ENCODE measurements at places on chromosomes 5 and 9.

GRCh38 chr5:32474209-32474854, 29.8 kb upstream of the ZFR start:
- H3K4me3 ChIP-seq = no peak overlapping the region
- DNase-seq = no peak
- H3K27ac ChIP-seq = no peak overlapping the region
- no peaks in the 10 kb centered on the region for H3K4me1 ChIP-seq
- peaks cover 2% of the 10 kb centered on the region for H3K36me3 ChIP-seq

DNA sequence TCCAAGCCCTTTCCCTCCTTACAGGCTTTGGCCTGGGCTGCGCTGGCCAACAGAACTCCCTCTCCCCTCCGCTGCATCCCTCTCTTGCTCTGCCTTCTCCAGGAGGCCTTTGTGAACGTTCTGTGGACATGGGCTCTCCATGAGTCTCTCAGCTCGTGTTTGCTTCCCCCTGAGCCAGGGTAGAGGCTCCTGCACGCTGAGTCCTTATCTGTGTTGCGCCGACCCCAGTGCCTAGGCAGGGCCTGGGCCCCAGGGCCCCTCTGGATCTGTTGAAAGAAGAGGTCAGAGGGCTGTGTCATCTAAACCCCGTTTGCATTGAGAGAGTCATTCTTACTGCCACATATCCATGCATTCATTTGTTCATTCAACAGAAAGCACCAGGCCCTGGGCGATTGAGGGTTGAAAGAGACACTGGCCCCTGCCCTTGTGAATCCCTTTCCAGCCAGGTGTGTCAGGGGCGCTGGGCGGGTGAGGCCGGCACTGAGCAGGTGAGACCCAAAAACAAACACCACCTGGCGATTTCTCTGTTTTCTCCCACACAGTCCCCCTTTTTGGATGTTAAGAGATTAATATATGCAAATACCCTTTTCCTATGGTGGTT, 111.2 kb upstream of the IER5L start:
- DNase-seq = no peak
- peak overlapping the region; percentile 8 for H3K27ac ChIP-seq
- H3K27me3 ChIP-seq = no peaks in the 10 kb centered on the region
- no peak overlapping the region for H3K4me3 ChIP-seq
- H3K36me3 ChIP-seq = no peaks in the 10 kb centered on the region
- H3K4me1 ChIP-seq = peaks cover 2% of the 10 kb centered on the region

- H3K36me3 ChIP-seq = peaks cover 27% of the 10 kb centered on the region
- H3K27ac ChIP-seq = peak overlapping the region; percentile 66
- H3K4me3 ChIP-seq = no peak overlapping the region
- H3K4me1 ChIP-seq = peaks cover 43% of the 10 kb centered on the region
- H3K27me3 ChIP-seq = no peaks in the 10 kb centered on the region
- DNase-seq = no peak
These were observed 4.3 kb upstream of the DDX41 start for GRCh38 chr5:177520916-177521513.

GRCh38 chr5:168974082-168974481, 326.9 kb downstream of the SLIT3 start:
- no peak overlapping the region for H3K27ac ChIP-seq
- no peaks in the 10 kb centered on the region for H3K4me1 ChIP-seq
- H3K36me3 ChIP-seq = no peaks in the 10 kb centered on the region
- no peak overlapping the region for H3K4me3 ChIP-seq
- DNase-seq = no peak
- peaks cover 60% of the 10 kb centered on the region for H3K27me3 ChIP-seq

GRCh38 chr9:68947015-68947414, 66.9 kb downstream of the PRKACG start:
- H3K4me3 ChIP-seq = no peak overlapping the region
- no peak overlapping the region for H3K27ac ChIP-seq
- no peaks in the 10 kb centered on the region for H3K36me3 ChIP-seq
- H3K27me3 ChIP-seq = peaks cover 21% of the 10 kb centered on the region
- no peaks in the 10 kb centered on the region for H3K4me1 ChIP-seq

- no peak overlapping the region for H3K4me3 ChIP-seq
- H3K27ac ChIP-seq = no peak overlapping the region
- no peaks in the 10 kb centered on the region for H3K27me3 ChIP-seq
- H3K4me1 ChIP-seq = no peaks in the 10 kb centered on the region
- no peak for DNase-seq
These were observed 183.0 kb upstream of the FTMT start for GRCh38 chr5:121668635-121669034.

DNA sequence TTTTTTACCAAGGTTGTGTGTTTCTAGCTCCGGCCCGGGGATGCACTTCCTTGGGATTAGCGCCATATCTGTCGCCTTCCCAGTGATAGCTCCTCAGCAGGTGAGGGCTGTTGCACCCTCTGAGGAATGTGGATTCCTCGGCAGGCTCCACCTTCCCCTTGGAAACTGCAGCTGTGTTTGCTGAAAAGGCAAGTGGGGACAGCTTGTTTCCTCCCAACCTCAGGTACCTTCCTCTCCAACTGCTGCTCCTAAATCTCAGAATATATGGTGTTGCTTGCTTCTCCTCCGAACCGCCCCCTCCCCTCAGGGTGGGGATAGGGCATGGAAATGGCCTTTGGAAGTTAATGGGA, 1.3 kb downstream of the SLC1A1 start:
- peaks cover 68% of the 10 kb centered on the region for H3K27me3 ChIP-seq
- no peak for DNase-seq
- peaks cover 14% of the 10 kb centered on the region for H3K4me1 ChIP-seq
- no peaks in the 10 kb centered on the region for H3K36me3 ChIP-seq
- no peak overlapping the region for H3K27ac ChIP-seq
- H3K4me3 ChIP-seq = peak overlapping the region; percentile 76

GRCh38 chr5:81632679-81633078, 118.2 kb downstream of the SSBP2 start:
- H3K27me3 ChIP-seq = no peaks in the 10 kb centered on the region
- DNase-seq = no peak
- H3K4me1 ChIP-seq = no peaks in the 10 kb centered on the region
- H3K36me3 ChIP-seq = peaks cover 3% of the 10 kb centered on the region
- H3K4me3 ChIP-seq = no peak overlapping the region

GRCh38 chr9:31103836-31104235, 1280.6 kb upstream of the ACO1 start:
- no peak for DNase-seq
- H3K4me3 ChIP-seq = no peak overlapping the region
- H3K36me3 ChIP-seq = no peaks in the 10 kb centered on the region
- H3K27ac ChIP-seq = no peak overlapping the region

GRCh38 chr5:34574936-34575467, 81.1 kb upstream of the RAI14 start:
- no peak overlapping the region for H3K27ac ChIP-seq
- no peak for DNase-seq
- no peak overlapping the region for H3K4me3 ChIP-seq
- H3K36me3 ChIP-seq = no peaks in the 10 kb centered on the region

DNA sequence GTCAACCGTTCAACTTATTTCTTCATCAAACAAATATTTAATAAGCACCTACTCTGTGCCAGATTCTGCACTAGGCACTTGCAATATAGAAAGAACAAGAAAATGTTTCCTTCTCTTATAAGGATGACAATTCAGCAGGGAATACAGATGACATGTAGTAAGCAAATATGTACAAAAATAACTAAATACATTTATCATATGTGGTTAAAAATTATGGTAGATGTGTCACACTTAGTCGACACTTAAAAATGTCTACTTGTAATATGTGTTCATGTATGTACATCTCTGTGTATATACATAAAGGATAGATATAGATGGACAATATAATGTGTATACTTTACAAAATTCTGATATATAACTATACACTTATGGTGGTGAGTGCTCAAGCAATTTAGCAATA, 417.0 kb upstream of the MEF2C start:
- H3K27me3 ChIP-seq = no peaks in the 10 kb centered on the region
- no peak for DNase-seq
- H3K27ac ChIP-seq = no peak overlapping the region
- H3K36me3 ChIP-seq = no peaks in the 10 kb centered on the region

- H3K36me3 ChIP-seq = no peaks in the 10 kb centered on the region
- H3K27me3 ChIP-seq = peaks cover 27% of the 10 kb centered on the region
- no peak for DNase-seq
- H3K4me1 ChIP-seq = peaks cover 5% of the 10 kb centered on the region
These were observed 84.5 kb upstream of the RPS23 start for GRCh38 chr5:82362636-82363035.

DNA sequence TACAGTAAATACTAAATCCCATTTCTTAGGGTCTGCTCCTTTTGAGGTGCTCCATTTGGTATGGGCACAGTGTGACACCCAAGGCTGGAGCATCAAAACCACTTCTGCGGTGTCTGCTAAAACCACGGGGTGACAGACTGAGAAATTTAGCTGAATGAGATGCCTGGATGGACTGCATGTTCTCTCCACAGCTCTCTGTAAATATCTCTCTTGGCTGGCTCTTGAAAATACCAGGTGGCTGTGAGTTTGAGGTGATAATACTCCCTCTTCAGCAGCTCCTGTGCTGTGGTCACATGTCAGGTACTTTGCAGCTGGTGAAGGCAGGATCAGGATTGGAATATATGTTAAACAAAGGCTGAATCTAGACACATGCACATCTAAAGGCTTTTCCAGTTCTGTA, 93.7 kb upstream of the SIMC1 start:
- no peak overlapping the region for H3K4me3 ChIP-seq
- H3K27ac ChIP-seq = no peak overlapping the region
- H3K27me3 ChIP-seq = peaks cover 89% of the 10 kb centered on the region

DNA sequence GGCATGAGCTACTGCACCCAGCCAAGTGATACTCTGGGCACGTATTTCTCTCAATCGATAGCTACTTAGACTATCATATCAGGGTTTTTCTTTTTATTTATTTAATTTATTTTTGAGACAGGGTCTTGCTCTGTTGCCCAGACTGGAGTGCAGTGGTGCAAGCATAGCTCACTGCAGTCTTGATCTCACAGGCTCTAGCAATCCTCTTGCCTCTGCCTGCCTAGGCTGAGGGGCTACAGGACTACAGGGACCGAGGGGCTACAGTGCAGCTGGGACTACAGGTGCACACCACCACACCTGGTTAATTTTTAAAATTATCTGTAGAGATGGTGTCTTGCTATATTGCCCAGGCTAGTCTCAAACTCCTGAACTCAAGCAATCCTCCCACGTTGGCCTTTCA, 20.3 kb upstream of the ANKHD1 start:
- no peak for DNase-seq
- H3K27ac ChIP-seq = no peak overlapping the region
- no peak overlapping the region for H3K4me3 ChIP-seq

GRCh38 chr5:6117212-6117611, 261.1 kb downstream of the MED10 start:
- DNase-seq = no peak
- no peak overlapping the region for H3K27ac ChIP-seq
- H3K4me1 ChIP-seq = no peaks in the 10 kb centered on the region
- H3K27me3 ChIP-seq = no peaks in the 10 kb centered on the region
- no peak overlapping the region for H3K4me3 ChIP-seq
- H3K36me3 ChIP-seq = no peaks in the 10 kb centered on the region

DNA sequence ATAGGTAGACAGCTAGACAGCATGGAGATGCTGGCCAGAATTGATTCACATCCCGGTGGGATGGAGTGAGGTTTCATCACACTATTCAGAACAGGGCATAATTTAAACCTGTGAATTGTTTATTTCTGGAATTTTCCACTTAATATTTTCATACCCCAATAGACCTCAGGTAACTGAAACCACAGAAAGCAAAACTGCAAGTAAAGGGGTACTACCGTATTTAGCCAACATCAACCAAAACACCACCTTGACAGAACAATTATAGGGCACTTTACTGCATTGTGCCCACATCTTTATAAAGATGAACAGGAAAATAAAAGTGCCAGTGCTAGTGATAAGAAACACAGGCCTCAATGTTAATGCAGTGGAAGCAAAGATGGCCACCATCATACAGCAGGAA, 7.5 kb downstream of the SERINC5 start:
- H3K36me3 ChIP-seq = peaks cover 4% of the 10 kb centered on the region
- peaks cover 32% of the 10 kb centered on the region for H3K4me1 ChIP-seq
- peak overlapping the region; percentile 53 for H3K4me3 ChIP-seq
- no peak for DNase-seq
- no peaks in the 10 kb centered on the region for H3K27me3 ChIP-seq

DNA sequence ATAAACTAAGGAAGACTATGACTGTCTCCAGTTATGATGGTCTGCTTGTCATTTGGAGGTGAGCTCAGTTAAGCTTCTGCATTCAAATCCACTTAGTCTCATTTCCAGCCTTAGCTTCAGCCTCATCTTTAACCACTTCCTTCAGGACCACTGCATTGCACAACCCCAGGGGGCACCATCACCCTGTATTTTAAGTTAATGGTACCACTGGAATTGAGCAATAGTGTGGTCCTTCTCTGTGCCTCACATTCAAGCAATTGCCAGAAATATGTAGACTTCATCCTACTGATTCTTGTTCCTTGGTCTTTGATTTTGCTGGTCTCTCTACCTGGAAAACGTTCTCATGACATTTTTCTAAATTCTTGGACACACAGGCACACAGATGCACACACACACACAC, 131.5 kb upstream of the PTPN3 start:
- H3K4me1 ChIP-seq = no peaks in the 10 kb centered on the region
- H3K27ac ChIP-seq = no peak overlapping the region
- DNase-seq = no peak
- no peak overlapping the region for H3K4me3 ChIP-seq
- H3K36me3 ChIP-seq = no peaks in the 10 kb centered on the region
- H3K27me3 ChIP-seq = no peaks in the 10 kb centered on the region

- no peaks in the 10 kb centered on the region for H3K4me1 ChIP-seq
- no peaks in the 10 kb centered on the region for H3K27me3 ChIP-seq
- H3K27ac ChIP-seq = no peak overlapping the region
These were observed 86.1 kb downstream of the CWC27 start for GRCh38 chr5:64854855-64855254.

DNA sequence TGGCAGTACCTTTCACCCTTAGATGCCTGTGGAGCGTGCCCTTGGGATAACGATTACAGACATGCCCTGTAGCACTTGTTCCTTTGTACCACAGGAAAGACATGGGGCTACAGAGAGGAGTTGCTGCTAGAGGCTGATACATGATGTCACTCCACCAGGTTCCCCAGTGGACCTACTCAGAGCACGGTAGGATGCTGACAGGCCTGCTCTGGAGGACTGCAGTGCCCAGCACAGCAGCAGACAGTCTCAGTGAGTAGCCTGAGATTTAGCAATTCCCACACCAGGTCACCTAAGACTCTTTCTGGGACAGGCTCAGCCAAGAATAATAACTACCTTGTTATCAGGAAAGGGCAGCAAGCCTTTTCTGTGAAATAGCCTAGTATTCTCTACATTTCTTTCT, 28.8 kb downstream of the PDE4D start:
- no peak for DNase-seq
- no peak overlapping the region for H3K4me3 ChIP-seq
- no peaks in the 10 kb centered on the region for H3K36me3 ChIP-seq
- no peaks in the 10 kb centered on the region for H3K4me1 ChIP-seq
- no peaks in the 10 kb centered on the region for H3K27me3 ChIP-seq

GRCh38 chr5:55960779-55961178, 34.0 kb downstream of the IL6ST start:
- peaks cover 46% of the 10 kb centered on the region for H3K36me3 ChIP-seq
- H3K4me3 ChIP-seq = no peak overlapping the region
- no peaks in the 10 kb centered on the region for H3K27me3 ChIP-seq

- H3K27me3 ChIP-seq = peaks cover 46% of the 10 kb centered on the region
- H3K27ac ChIP-seq = no peak overlapping the region
- peaks cover 2% of the 10 kb centered on the region for H3K4me1 ChIP-seq
- no peak overlapping the region for H3K4me3 ChIP-seq
- no peak for DNase-seq
- no peaks in the 10 kb centered on the region for H3K36me3 ChIP-seq
These were observed 14.1 kb upstream of the IRX4 start for GRCh38 chr5:1896602-1897376.

GRCh38 chr9:127197186-127197860, 67.3 kb upstream of the GARNL3 start:
- DNase-seq = no peak
- no peaks in the 10 kb centered on the region for H3K27me3 ChIP-seq
- H3K4me1 ChIP-seq = peaks cover 8% of the 10 kb centered on the region
- peaks cover 3% of the 10 kb centered on the region for H3K36me3 ChIP-seq
